Progenitor cell of endocrine pancreas (in vitro differentiated cells): ENCODE measurements at places on chromosomes 3 and 15.

GRCh38 chr3:22671848-22672247 lies 531.3 kb upstream of the UBE2E2 start:
- no peak for DNase-seq

GRCh38 chr3:134709561-134710312 lies 58.9 kb upstream of the KY start:
- DNase-seq: no peak

GRCh38 chr3:72345980-72346379 lies 502.3 kb downstream of the SHQ1 start:
- no peak for DNase-seq

DNA sequence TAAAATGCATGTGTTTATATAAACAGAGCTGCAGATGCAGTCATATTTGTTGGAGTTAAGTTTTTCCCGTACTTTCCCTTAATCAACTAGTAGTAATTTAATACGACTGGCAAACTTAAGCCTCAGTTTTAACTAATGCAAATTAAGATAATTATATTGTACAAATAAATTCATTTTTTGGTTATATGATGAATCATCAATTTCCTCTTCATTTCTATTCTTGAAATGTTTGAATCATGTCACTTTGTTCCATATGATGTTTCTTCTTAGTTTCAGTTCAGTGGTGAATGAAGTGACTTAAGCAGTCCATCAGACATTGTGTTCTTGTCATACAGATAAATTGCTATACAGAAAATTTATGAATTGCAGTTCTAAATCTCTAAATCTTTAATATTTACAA lies 1361.2 kb upstream of the EPHA6 start:
- DNase-seq: no peak

DNA sequence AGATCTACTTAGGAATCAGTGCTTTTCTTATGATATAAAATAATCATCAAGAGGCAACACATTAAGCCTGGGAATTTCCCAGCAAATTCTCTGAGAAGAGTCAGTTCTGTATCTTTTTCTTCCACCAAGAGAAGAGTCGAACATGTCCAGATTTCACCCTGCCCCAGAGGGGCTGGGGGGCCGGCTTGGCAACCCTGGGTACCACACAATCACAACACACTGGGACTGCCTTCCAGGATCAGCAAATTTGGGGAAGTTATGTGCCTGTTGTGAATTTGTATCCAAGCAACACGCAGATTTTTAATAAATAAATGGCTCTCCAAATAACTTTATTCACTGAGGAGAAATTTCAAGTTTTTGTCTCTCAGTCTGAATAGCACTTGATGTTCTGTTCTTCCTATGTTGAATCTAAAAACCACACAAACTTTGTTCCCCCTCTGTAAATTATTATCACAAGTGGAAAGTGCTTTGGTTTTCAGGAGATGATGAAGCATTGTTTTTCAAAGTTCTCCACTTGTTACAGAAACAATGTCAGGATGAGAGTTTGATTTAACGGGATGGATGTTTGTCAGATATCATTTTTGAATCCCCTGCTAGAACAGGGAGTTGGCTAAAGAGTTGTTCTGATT lies 357.2 kb downstream of the ZNF385D start:
- no peak for DNase-seq

DNA sequence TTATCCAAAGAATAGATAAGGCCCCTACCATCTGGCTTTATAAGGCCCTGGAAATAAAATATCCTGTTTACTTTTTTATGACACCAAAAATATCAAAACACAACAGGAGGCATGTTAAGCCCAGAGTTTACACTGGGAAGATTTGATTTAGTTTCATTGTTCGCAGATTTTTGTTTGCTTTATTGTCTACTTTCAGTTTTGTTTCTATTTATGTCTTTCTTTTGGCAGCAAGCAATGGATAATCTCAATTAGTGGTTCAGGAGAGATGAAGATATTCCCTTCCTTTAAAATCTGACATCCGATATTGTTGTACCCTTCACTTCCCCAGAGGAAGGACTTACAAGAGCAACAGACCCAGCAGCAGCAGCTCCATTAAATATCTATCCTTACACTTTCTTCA lies 249.4 kb upstream of the ARPP21 start:
- DNase-seq: no peak

GRCh38 chr3:191336833-191337232 lies 6.5 kb upstream of the UTS2B start:
- no peak for DNase-seq

GRCh38 chr3:124333931-124334640 lies 342.2 kb upstream of the ROPN1 start:
- no peak for DNase-seq

DNA sequence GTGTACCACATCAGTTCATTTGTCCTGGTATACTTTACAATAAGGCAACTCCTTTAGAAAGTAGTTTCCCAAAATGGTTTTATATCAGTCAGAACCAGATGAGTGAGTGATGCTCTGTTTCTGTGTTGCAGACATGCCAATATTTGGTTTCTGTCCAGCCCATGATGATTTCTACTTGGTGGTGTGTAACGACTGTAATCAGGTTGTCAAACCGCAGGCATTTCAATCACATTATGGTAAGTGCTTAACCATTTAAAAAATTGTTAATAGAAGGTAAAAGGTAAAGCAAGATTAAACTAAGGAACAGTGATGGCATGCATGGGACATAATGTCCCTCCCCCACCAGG lies 40.0 kb upstream of the SCAANT1 start:
- DNase-seq: no peak

- no peak for DNase-seq
Measured at GRCh38 chr3:138426211-138426610, 8.2 kb upstream of the ESYT3 start.

- no peak for DNase-seq
Measured at GRCh38 chr15:83449250-83449671, 2.1 kb downstream of the SH3GL3 start.

- DNase-seq: peak; percentile 54
Measured at GRCh38 chr3:51718547-51719409, 11.9 kb downstream of the GRM2 start.

DNA sequence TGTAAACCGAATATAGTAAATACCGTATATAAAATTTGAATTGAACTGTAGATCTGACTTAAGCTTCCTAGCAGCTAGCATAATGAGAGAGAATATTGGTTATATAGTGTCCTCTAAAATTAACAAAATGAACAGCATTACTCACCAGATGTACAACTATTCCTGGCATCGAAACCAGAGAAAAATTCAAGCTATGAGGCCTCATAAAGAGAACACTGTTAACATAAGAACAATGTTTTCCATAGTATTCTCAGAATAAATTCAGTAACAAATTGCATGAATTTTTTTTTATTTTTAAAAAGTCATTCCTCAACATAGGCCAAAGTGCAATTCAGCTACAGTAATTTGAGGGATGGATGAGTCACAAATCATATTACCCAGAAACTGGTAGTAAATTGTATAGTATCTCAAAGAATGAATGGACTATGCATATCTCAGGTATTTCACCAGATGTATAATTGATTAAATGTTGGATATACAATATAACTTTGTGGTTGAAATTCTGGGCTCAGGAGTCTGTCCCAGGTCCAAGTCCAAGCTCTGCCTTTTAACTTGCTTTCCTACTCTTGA lies 5.0 kb downstream of the TMEM207 start:
- DNase-seq: no peak

DNA sequence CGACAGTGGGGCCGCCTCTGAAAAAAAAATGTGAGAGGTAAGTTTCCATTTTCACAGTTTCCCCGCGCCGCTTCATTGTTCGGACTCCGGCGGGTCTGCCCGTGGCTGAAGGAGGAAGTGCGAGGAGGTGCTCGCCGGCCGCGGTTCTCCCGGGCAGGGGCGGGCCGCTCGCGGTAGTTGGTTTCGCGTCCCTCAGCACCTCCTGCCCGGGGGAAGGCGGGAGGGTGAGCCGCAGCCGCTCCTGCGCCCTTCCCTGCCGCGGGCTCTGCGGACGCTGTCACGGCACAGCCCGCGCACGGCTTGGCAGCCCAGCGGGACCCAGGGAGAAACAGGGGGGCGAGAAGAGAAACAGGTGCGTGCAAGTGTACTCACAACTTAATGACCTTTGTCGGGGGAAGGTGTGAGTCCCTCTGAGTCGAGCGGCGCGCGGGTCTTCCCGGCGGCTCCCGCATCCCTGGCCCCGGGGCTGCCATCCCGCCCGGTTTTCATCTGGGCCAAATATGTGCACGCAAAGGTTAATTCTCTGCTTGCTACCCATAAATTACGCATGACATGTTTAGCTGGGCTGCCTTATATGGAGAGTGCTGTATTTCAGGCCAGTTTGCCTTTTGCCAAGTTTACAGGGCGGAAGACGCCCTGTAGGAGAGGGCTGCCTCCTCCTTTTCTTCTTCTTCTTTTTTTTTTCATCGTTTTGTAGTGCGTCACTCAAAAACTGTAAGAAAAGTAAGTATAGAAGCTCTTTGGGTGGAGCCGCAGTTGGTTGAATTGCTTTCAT lies 514 bp downstream of the MBNL1 start:
- DNase-seq: peak; percentile 52

DNA sequence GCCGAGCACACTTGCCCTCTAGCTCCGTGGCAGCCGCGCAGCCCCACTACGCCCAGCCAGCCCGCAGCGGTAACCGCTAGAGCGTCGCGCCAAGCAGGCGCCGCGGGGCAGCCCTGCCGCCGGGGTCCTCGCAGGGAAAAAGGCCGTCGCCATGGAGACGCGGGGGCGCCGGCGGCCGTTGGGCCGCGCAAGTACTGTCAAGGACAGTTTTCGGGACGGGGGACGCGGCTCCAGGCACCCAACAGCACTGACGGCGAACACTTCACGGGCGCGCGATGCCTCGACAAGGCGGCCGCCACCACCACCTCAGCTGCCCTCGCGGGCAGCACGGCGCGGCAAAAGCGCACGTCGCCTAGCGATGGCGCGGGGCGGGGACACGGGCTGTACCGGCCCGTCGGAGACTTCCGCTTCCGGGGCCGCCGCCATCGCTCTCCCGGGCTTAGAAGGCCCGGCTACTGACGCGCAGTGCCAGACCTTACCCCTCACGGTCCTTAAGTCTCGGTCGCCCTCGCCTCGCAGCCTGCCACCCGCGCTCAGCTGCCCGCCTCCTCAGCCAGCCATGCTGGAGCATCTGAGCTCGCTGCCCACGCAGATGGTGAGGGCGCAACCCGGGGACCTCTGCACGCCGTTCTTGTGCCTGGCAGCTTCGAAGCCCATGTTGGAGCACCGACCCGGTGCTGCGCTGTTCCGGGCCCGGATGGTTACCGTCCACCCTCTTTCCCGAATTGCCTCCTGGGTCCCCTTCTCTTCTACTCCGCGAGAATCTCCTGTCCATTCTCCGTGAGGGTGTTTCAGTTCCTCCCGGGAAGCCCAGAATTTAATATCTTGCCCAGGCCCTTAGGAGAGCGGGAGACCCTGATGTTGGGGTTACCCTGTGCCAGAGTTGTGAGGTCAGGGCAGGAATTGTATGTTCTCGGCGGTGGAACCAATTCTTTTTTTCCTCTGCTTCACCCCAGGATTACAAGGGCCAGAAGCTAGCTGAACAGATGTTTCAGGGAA lies at the start of the genes GLT8D1 and SPCS1:
TSS of gene GLT8D1 (minus strand) at position 104 of the 999 bp plus-strand sequence. CDS start 5,331 bp downstream, outside the sequence.
TSS of gene SPCS1 (plus strand) at position 419 of the 999 bp plus-strand sequence. CDS start at position 560, 141 bp downstream.
- DNase-seq: peak; percentile 63

DNA sequence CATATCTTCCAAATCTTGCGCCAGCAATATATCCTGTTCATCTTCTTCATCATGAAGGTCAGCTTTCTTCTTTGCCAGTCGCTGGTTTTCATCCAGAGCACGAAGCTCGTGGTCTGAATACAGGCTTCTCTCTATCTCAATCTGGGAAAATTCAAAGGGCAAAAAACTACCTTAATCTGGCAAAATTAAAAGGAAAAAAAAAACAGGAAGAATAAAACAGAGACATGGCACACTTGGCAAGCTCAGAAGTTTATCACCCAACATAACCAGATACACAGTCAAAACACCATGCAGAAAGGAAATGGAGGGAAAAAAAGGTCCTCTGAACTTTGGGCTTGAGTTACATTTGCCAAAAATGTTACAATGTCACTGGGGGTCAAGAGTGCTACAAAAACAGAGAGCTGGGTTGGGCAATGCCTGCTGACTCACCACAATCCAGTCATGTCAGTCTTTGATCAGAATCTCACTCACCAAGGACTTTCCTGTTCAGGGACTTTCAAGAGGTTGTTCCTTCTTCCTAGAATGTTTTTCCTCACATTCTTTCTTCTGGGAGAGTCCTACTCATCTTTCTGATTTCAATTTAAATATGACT lies 1.5 kb downstream of the MRPL46 start:
- DNase-seq: no peak

- no peak for DNase-seq
Measured at GRCh38 chr3:66751842-66752241, 246.3 kb upstream of the KBTBD8 start.

- DNase-seq: no peak
Measured at GRCh38 chr3:9110802-9111201, 138.6 kb downstream of the SRGAP3 start.

- DNase-seq: no peak
Measured at GRCh38 chr3:88991496-88991895, 115.9 kb upstream of the EPHA3 start.

DNA sequence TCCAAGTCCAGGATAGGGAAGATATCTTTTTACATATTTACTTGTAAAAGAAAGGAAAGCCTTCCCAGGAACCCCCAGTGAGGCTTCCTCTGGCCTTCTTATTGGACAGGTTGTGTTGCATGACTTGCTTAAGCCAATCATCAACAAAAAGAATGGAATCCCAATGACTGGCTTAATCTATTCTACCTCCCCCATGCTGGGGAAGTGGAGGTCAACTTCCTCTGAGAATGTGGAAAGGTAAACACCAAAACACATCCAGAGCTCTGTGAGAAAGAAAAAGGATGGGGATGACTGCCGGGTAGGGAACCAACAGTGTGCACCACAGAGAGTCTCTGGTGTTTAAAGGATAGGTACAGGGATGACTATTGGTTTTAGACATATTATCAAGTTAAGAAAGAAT lies 25.1 kb downstream of the TNIK start:
- no peak for DNase-seq

GRCh38 chr15:36407647-36408046 lies 171.8 kb upstream of the CDIN1 start:
- DNase-seq: no peak

GRCh38 chr15:50840520-50840919 lies 68.0 kb upstream of the AP4E1 start:
- no peak for DNase-seq

DNA sequence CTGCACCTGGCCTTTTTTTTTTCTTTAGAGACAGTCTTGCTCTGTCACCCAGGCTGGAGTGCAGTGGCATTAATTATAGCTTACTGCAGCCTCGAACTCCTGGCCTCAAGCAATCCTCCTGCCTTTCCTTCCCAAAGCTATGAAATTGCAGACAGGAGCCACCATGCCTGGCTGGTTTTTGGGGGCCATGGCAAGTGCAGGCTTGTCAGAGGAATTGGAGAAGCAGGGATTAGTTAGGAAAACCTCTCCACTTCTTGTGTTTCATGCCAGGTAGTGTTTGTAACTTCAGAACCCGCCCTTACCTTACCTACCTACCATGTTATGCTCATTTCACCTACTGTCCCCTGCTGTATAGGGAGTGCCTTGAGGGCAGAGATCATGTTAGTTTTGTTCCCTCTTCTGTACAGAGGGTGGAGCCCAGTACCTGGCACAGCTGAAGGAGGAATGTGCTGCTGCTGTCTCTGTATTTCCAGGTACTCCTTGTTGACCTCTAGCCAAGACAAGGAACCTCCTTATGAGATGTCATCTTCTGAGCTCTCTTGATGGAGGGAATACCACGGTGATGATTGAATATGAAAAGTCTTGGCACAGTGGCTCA lies 43.8 kb downstream of the TRAK1 start:
- DNase-seq: no peak
